Stimulated activated CD8-positive, alpha-beta memory T cell treated with anti-CD3 and anti-CD28 coated beads, Interleukin-4, amount 100 ng/mL, for 1 hour (primary cell): ENCODE measurements at places on chromosomes 3 and 15.

- no peak for DNase-seq
These were observed 28.4 kb downstream of the ANKRD28 start for GRCh38 chr3:15769256-15769915.

DNA sequence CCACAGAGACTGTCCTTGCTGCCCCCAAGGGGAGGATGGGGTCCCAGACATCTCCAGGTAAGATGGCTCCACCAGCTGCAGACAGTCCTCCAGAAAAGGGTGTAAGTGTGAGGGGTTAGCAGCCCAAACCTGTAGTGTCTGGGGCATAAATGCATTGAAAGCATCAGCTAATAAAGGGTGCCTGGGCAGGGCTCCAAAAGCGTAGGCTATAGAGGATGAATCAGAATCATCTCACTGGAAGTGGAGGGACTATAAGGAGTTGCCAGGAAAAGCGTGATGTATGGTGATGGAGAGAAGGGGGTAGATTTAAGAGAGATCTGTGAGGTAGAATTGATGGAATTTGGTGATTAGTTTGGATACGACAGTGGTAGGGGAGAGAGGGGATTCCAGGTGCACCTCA is 79.9 kb upstream of the ONECUT1 start:
- DNase-seq = no peak

- DNase-seq = no peak
These were observed 39.7 kb upstream of the AADAC start for GRCh38 chr3:151774235-151774634.

- no peak for DNase-seq
These were observed 28.4 kb upstream of the MAGI1 start for GRCh38 chr3:66066963-66067617.

DNA sequence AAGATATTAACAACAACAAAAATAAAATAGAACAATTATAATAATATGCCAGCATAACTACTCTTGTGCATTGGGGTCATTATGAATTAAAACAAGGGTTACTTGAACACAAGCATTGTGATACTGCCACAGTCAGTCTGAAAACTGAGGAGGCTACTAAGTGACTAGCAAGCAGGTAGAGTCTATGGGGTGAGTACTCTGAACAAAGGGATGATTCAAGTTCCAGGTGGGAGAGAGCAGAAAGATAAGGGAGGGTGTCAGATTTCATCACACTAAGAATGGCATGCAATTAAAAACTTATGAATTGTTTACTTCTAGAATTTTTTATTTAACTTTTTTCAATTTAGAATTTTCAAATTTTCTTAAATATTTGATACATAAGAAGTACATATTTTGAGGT is 754.4 kb upstream of the GOLIM4 start:
- no peak for DNase-seq

DNA sequence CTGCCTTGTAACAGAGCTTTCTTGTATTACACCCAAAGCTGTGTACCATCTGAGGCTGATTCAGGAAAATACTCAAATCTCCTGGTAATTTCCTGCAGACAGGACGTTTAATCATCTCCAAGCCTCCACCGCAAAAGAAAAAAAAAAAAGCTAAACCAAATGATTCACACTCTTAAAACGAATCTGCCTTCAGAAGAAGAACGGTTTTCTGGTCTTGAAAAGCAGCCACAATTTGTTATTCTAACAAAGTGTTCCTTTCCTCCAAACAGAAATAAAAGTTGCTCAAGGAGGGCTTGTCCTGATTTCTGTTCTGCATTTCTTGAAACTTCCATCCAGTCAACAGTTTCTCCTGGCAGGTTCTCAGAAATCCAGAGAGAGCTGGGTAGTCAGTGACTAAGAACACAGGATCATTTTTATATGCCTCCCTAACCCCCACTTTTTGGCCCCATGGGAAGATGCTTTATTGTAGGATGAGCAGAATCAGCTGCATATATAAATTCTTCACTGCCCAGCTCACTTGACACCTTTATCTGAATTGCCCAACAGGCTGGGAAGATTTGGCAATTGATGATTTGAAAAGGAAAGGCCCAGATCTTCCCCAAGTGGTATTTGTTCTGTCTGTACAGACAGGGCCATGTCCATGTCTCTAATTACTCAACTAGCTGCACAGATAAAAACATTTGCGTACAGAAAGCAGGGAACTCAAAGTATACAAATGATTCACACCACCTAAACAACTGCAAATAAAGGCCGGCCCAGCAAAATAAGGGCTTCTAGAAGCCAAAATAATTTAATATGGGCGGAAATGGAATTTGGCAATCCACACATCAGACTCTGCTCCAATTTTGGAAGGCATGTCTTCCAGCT is 41.0 kb upstream of the PRICKLE2 start:
- DNase-seq = no peak

- no peak for DNase-seq
These were observed 497.4 kb upstream of the RASGRP1 start for GRCh38 chr15:39061952-39062464.

GRCh38 chr15:92728266-92728665 is 72.7 kb upstream of the FAM174B start:
- DNase-seq = no peak

DNA sequence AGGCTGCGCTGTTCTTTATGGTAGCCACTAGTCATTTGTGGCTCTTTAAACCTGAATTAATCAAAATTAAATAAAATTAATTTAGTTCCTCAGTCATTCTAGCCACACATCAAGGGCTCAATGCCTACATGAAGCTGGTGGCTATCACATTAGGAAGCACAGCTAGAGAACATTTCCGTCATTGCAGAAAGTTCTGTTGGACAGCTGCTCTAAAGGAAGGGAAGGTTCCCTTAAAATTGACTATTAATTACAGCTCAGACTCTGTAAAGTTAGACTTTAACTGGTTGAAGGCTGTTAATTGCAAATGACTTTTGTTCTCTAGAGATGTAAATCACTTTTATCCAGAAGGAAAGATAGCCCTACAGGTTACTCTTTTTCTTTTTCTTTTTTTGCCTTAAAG is 202.7 kb upstream of the ADAMTS9 start:
- no peak for DNase-seq

GRCh38 chr3:180433152-180433551 is 168.8 kb upstream of the TTC14 start:
- DNase-seq = no peak

GRCh38 chr15:78429477-78429876 is 8.5 kb upstream of the IREB2 start:
- DNase-seq = no peak

GRCh38 chr3:117346901-117347300 is 637.3 kb downstream of the TUSC7 start:
- DNase-seq = no peak

- no peak for DNase-seq
These were observed 10.7 kb upstream of the TASOR start for GRCh38 chr3:56693750-56694149.

DNA sequence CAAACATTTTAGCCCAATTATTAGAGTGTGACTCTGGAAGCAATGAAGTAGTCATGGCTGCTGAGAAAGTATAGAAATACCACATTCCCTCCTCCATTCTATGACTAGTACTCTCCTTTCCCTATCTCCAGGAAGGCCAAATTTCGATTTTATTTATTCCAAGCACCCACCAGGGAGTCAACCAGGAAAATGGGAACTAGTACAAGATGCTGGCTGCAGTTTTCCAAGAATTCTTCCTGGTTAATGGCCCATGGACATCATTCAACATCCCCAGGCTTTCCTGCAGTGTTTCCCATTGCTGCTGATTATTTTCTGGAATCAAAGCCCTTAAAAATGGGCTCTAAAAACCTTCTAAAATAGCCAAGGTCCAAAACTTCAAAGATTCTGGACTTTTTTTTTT is 247.9 kb upstream of the STT3B start:
- no peak for DNase-seq

GRCh38 chr3:141266797-141267555 is 35.4 kb downstream of the PXYLP1 start:
- no peak for DNase-seq

DNA sequence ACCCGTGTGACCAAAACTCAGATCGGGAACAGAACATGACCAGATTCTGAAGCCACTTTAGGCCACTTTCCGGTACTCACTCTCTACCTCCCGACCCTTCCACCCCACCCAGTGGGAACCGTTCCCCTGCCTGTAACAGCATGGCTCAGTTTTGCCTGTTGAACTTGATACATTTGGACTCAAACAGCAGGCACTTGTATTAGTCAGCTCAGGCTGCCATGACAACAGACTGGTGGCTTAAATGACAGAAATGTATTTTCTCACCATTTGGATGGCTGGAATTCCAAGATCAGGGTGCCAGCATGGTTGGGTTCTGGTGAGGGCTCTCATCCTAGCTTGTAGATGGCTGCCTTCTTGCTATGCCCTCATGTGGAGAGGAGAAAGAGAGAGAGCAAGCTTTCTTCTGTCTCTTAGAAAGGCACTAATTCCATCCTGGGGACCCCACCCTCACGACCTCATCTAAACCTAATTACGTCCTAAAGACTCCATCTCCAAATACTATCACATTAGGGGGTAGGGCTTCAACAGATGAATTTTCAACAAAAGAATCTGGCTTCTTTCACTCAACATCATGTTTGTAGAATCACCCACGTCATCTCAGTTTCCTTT is 9.3 kb upstream of the SSUH2 start:
- DNase-seq = no peak

GRCh38 chr3:43998370-43998835 is 243.3 kb upstream of the TOPAZ1 start:
- DNase-seq = no peak

GRCh38 chr3:123090728-123091531 is 24.1 kb downstream of the PDIA5 start:
- no peak for DNase-seq

GRCh38 chr3:176120507-176120906 is 1076.8 kb downstream of the TBL1XR1 start:
- no peak for DNase-seq

DNA sequence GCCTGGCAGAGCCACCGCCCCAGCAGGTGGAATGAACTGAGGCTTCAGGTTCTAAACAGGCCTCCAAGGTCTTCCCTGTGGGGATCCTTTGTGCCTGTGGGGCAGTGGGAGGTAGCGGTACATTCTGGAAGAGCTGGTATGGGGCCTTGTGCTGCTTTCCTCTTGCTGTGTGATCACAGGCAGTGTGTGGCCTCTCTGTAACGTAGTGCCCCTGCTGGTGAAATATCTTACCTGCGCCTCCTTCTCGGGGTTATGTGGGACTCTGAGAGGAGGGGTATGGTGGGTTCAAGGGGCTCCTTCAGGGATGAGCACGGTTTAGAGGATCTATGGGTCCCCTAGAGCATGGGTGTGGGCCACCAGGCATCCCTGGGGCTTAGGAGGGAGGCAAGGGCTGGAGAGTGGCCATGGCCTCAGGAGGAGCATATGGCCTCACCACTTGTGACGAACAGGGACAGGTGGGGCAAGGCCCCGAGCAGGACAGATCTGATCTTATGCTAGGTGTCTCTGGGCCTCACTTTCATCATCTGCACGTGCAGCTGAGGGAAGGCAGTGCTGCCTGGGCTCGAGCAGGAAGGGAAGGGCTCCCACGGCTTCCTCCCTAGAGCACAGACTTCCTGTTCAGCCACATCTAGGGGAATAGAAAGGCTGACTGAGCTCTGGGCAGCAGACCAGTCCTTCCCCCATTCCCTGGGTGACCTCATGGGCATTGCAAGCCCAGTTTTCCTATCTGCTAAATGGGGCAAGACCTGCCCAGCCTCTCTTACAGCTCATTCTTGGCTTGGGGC is 1.9 kb upstream of the ALS2CL start:
- no peak for DNase-seq

DNA sequence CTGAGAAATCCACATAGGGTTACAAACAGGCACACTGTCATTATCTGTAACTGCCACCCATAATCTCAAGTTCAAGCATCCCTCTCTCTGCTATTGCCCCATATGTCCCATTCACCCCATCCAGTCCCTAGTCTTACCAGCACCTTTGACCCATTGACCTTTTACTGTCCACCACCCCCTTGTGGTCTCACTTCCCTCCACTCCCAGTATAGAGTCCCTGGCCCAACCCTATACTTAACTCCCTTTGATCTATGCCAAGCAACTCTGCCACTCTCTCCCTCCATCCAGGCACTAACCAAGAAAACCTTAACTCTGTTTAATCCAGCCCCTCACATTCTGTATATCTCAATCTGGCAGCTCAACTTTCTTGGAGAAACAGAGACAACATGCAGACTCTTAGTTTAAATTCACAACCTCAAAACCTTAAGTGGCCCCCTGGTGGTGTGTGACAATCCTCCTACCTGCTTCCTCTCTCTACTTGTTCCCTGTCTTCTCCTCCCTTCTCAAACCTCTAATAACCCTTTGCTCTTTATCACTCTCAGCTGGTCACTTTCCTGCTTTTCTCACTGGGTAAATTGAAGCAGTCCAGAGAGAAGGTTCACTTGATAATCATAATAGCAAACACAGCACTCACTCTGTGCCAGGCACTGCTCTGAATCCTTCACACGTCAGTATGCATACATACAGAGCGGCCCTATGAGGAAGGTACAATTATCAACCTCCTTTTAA is 162.7 kb downstream of the STT3B start:
- DNase-seq = no peak

- no peak for DNase-seq
These were observed 223.3 kb downstream of the EPHB1 start for GRCh38 chr3:135018149-135018923.

DNA sequence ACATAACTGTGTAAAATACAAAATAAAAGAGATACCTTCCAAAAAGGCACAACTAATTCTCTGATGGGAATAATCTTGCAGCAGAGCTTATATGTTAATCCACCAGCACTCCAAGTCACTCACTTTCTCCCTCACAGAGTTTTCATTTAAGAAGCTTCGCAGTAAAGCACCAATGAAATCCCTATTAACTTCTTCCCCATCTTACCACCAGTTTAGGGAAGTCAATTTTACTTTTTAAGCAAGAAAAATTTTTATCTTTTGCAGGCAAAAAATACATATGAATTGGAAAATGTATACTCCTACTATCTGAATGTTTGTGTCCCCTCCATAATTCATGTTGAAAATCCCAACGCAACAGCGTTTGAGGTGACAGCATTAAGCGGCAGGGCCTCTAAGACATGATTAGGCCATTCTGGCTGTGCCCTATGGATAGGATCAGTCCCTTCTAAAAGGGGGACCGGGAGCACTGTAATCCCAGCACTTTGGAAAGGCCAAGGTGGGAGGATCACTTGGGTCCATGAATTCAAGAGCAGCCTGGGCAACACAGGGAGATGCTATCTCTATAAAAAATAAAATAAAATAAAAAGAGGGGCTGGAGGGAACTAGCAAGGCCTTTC is 435.8 kb downstream of the SHQ1 start:
- no peak for DNase-seq

GRCh38 chr15:41899854-41900442 is 6.1 kb upstream of the SPTBN5 start:
- DNase-seq = no peak
